CD4-positive, alpha-beta T cell (primary cell): ENCODE measurements at places on chromosomes 5 and 9.

GRCh38 chr5:171606414-171607024 is 179.1 kb upstream of the SMIM23 start:
- no peak overlapping the region for H3K4me3 ChIP-seq
- no peak overlapping the region for H3K27ac ChIP-seq
- H3K4me1 ChIP-seq, result no peaks in the 10 kb centered on the region
- H3K36me3 ChIP-seq, result no peaks in the 10 kb centered on the region
- no peak for DNase-seq

GRCh38 chr5:124920909-124921666 is 174.6 kb upstream of the ZNF608 start:
- no peak for DNase-seq
- H3K27ac ChIP-seq, result no peak overlapping the region
- no peak overlapping the region for H3K4me3 ChIP-seq
- no peaks in the 10 kb centered on the region for H3K36me3 ChIP-seq
- no peaks in the 10 kb centered on the region for H3K27me3 ChIP-seq
- H3K4me1 ChIP-seq, result no peaks in the 10 kb centered on the region

- H3K36me3 ChIP-seq, result peaks cover 29% of the 10 kb centered on the region
- H3K27me3 ChIP-seq, result no peaks in the 10 kb centered on the region
- no peak for DNase-seq
- no peak overlapping the region for H3K27ac ChIP-seq
Observed at GRCh38 chr5:86617309-86617755, 409 bp upstream of the COX7C start.

DNA sequence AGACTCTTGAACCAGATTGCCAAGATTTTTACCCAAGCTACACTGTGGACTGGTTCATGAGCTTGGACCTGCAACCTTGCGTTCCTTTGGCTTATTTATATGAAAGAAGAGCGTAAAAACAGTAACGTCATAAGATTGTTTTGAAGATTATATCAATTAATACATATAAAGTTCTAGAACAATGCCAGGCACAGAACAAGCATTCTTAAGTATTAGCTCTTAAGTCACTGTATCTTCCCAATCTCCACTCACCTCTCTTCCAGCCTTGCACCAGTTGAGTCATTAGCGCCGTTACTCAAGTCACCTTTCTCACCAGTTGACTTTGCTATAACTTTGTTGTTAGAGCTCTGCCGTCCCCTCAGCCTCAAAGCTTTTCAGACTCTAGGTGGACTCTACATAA is 415.7 kb downstream of the PLK2 start:
- no peaks in the 10 kb centered on the region for H3K36me3 ChIP-seq
- no peak overlapping the region for H3K4me3 ChIP-seq
- no peaks in the 10 kb centered on the region for H3K4me1 ChIP-seq
- DNase-seq, result no peak
- H3K27me3 ChIP-seq, result no peaks in the 10 kb centered on the region

DNA sequence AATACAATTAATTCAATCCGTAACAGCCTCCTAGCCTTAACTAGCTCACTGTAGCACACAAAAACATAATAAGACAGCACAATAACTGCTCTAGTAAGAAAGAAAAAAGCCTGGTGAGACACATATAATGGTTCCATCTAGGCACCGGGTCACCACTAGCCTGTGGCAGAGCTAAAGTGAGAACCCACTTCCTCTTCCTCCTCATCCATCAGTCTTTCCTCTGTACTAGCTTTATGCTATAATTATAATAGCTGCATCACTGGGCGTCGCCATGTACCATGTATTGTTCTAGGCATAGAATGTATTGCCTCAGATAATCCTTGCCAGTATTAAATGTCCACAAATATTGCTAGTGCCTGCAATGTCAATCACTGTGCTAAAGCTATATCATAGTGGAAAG is 23.1 kb downstream of the ADRB2 start:
- H3K36me3 ChIP-seq, result no peaks in the 10 kb centered on the region
- peaks cover 63% of the 10 kb centered on the region for H3K4me1 ChIP-seq
- DNase-seq, result no peak

- no peak overlapping the region for H3K27ac ChIP-seq
- no peaks in the 10 kb centered on the region for H3K27me3 ChIP-seq
- no peaks in the 10 kb centered on the region for H3K36me3 ChIP-seq
- no peak for DNase-seq
- no peaks in the 10 kb centered on the region for H3K4me1 ChIP-seq
- H3K4me3 ChIP-seq, result no peak overlapping the region
Observed at GRCh38 chr5:125536582-125536981, 790.1 kb upstream of the ZNF608 start.

GRCh38 chr9:131020388-131020787 is 11.4 kb downstream of the LAMC3 start:
- no peaks in the 10 kb centered on the region for H3K4me1 ChIP-seq
- H3K27ac ChIP-seq, result no peak overlapping the region
- no peaks in the 10 kb centered on the region for H3K36me3 ChIP-seq
- no peaks in the 10 kb centered on the region for H3K27me3 ChIP-seq
- no peak for DNase-seq
- H3K4me3 ChIP-seq, result no peak overlapping the region

DNA sequence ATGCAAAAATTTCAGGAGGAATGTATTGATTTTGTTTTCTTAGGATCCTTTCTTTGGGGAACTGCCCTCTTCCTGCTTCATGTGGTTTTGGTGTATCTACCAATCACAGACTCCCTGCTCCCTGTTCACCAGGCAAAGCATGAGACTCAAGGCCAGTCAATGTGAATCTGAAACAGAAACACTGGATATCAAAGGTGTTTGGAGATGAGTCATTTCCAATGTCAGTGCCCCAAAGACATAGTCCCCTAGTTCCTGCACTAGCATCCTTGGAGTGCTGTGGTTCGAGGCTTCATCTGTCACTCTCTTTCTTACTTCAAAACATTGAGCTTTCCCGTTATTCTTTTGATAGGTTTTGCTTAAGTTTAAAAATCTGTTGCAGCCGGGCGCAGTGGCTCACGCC is 8.1 kb downstream of the PPP3R2 start:
- no peaks in the 10 kb centered on the region for H3K36me3 ChIP-seq
- no peaks in the 10 kb centered on the region for H3K4me1 ChIP-seq
- no peaks in the 10 kb centered on the region for H3K27me3 ChIP-seq

DNA sequence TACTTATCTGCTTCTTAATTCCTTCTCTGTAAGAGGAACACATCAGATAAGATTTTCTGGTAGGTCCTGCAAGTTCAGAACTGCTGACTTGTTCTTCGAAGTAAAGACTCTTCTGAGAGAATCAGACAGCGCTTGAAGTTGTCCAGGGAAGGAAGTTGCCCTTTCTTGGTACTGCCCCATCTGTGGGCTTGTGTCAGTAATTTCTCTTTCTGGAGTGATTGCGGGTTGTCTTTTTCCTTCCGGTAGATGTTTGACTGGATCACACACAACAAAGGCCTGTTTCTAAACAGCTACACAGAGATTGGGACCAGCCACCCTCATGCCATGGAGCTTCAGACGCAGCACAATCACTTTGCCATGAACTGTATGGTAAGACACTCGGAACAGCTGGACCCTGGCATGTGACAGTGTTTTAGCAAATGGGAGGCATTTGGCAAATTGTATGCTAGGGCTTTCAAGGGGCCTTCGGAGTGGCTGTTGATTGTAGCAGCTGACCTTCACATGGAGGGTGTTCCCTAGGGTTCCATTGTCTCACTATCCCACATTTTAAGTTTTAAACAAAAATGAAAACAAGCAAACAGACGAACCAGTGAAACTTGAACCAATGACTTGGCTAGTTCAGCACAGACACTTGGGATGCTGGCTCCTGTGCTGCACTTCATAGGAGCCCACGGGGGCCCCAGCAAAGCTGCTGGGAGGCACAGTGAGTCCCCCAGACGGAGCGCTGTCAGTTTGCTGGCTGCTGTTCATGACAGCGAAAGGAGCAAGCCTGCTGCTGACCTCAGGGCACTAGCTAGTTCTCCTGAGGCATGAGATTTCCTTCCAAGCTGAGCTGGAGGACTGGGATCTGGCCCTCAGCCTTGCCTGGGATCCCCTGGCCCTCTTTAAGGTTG is 149.9 kb downstream of the TRIO start:
- H3K36me3 ChIP-seq, result no peaks in the 10 kb centered on the region
- no peak overlapping the region for H3K27ac ChIP-seq
- H3K4me3 ChIP-seq, result no peak overlapping the region
- no peaks in the 10 kb centered on the region for H3K4me1 ChIP-seq
- DNase-seq, result no peak

- no peaks in the 10 kb centered on the region for H3K27me3 ChIP-seq
- H3K4me3 ChIP-seq, result peak overlapping the region; percentile 43
- no peak for DNase-seq
- no peak overlapping the region for H3K27ac ChIP-seq
- H3K36me3 ChIP-seq, result no peaks in the 10 kb centered on the region
Observed at GRCh38 chr9:124660341-124660801, 110.7 kb downstream of the NR6A1 start.

GRCh38 chr9:20853866-20854265 is 169.8 kb downstream of the FOCAD start:
- no peak for DNase-seq
- H3K27ac ChIP-seq, result no peak overlapping the region
- no peaks in the 10 kb centered on the region for H3K4me1 ChIP-seq
- no peaks in the 10 kb centered on the region for H3K36me3 ChIP-seq

- no peaks in the 10 kb centered on the region for H3K27me3 ChIP-seq
- DNase-seq, result peak; percentile 52
- no peak overlapping the region for H3K27ac ChIP-seq
Observed at GRCh38 chr9:93302586-93303257, 118.8 kb downstream of the WNK2 start.

DNA sequence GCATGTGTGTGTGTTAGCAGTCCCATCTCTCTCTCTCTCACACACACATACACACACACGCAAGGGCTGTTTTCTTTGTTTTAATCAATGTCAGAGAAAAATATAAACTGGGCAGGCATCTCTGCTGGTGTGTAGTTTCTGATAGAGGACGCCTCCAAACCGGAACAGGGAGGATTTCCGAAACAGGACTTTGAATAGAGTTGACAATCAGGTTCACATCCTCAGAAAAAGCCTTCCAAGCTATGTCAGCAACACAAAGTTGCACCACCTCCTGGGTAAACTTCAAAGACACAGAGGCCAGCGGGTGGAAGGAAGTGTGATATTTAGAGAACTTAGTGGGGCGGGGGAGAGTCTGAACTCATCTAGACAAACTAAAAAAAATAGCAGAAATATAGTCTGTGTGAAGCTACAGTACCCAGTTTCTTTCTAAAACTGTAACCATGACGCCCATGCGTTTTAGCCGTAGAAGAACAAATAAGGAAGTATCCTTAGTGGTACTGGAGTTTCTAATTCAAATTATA is 1.2 kb downstream of the ST8SIA4 start:
- H3K27me3 ChIP-seq, result no peaks in the 10 kb centered on the region
- H3K4me1 ChIP-seq, result peaks cover 34% of the 10 kb centered on the region
- no peaks in the 10 kb centered on the region for H3K36me3 ChIP-seq
- H3K27ac ChIP-seq, result peak overlapping the region; percentile 96
- peak; percentile 54 for DNase-seq

DNA sequence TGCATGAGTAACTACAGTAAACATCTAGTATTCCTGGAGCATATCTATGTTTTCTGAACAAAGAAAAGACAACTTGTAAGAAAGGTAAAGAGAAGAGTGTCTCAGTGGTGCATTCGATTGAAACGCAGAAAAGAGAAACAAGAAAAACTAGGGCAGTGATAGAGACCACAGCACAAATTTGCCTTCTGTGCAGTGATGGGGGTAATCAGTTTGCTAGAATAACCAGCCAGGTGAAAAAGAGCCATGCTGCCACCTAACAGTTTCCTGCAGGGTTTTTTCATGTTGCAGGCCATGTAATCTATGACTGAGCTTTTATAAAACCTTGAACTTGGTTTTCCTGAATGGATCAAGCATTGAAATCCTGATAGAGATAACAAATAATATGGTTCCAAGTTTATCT is 198.4 kb upstream of the MEF2C start:
- no peaks in the 10 kb centered on the region for H3K36me3 ChIP-seq
- no peak for DNase-seq
- H3K27me3 ChIP-seq, result no peaks in the 10 kb centered on the region
- H3K4me1 ChIP-seq, result no peaks in the 10 kb centered on the region

- no peak overlapping the region for H3K4me3 ChIP-seq
- H3K4me1 ChIP-seq, result no peaks in the 10 kb centered on the region
- H3K27me3 ChIP-seq, result no peaks in the 10 kb centered on the region
- H3K36me3 ChIP-seq, result no peaks in the 10 kb centered on the region
- DNase-seq, result no peak
Observed at GRCh38 chr5:127988146-127988760, 95.3 kb upstream of the SLC12A2 start.

- H3K36me3 ChIP-seq, result no peaks in the 10 kb centered on the region
- H3K27ac ChIP-seq, result no peak overlapping the region
- no peak for DNase-seq
- no peak overlapping the region for H3K4me3 ChIP-seq
Observed at GRCh38 chr5:105687493-105687892, 1983.2 kb downstream of the EFNA5 start.

DNA sequence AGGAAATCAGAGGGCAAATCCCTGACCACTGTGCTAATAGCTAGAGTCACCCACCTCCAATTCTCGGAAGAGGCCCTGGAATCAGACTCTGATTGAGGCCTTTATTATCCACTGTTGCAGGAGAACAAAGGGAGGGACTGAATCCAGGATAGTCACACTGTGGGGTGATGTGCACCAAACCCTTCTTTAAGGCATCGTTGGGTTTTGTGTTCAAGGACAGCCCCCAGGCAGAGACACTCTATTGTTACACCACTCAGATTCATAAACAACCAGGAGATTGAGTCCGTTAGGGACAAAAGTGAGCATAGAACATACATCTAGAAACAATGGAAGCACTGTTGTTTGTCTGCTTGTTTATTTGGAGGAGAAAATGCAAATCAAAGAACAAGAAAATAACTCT is 124.6 kb upstream of the TBCA start:
- no peaks in the 10 kb centered on the region for H3K27me3 ChIP-seq
- H3K4me3 ChIP-seq, result no peak overlapping the region
- no peak overlapping the region for H3K27ac ChIP-seq
- no peak for DNase-seq
- no peaks in the 10 kb centered on the region for H3K36me3 ChIP-seq

GRCh38 chr9:95784318-95784717 is 91.2 kb upstream of the ERCC6L2 start:
- no peak overlapping the region for H3K27ac ChIP-seq
- DNase-seq, result no peak
- H3K36me3 ChIP-seq, result no peaks in the 10 kb centered on the region

GRCh38 chr5:19608444-19609002 is 379.5 kb downstream of the CDH18 start:
- no peaks in the 10 kb centered on the region for H3K27me3 ChIP-seq
- no peak overlapping the region for H3K27ac ChIP-seq
